SK-N-SH (cell line): ENCODE measurements at places on chromosomes 3 and 15. TPM values are rescaled to one million over a fixed set of nuclear protein-coding genes. Genes with fewer than 3 reads are reported as not detected.

GRCh38 chr3:140441006-140441405 lies 236.9 kb upstream of the TRIM42 start:
- DNase-seq: no peak

- DNase-seq: no peak
Observed at GRCh38 chr3:188059351-188059750, 94.6 kb upstream of the LPP start.

DNA sequence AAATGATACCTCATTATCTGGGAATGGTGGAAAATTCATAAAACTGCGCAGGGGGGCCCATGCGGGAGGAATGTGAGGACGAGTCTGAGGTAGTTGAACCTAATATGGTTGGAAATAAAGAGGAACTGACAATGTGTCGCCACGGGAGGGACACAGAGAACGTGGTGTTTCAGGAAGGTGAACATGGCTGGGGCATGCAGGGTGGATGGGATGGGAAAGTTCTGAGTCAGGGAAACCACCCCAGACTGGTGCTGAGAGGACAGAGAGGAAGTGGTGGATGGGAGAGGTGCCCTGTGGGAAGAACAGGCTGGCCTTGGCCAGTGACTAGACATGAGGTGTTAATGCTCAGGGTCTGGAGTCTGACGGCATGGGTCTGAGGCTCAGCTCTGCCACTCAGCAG lies 137.1 kb upstream of the WNT5A start:
- no peak for DNase-seq

Gene GOLGA8J
- polyA plus RNA-seq: not detected in 2 replicates

DNA sequence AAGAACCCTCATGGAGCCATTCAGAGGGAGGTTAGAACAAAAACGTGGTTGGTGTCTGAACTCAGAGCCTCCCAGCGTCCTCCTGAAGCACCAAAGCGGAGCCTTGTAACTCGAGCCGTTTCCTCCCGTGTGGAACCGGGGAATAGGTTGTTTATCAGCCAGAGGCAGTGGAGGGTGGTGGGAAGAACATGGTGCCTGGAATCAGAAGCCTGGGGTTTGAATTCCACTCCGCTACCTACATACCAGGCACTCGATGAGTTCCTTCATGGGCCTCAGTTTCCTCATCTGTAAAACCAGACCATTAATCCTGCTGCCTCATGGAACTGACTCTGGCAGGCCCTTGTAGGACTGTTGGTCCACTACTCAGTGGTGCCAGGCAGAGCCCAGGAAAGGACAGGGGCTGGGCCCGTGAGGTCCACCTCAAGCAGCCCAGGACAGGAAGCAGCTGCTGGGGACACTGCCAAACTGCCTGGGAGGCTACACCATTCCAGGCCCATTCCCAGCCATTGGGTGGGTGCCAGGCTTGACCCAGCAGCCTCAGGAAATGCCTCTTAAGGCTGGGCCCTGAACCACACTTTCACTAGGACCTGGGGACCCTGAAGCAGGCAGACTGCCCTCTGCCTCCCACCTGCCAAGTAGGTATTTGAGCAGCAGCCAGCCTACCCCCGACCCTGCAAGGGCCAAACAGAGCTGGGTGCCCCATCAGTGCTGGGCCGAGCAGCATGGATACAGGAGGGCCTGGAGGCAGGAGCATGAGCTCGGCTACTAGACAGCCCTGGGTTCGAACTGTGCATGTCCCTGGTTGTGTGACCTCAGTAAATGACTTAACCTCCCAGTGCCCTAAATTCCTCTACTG lies 33.4 kb downstream of the PRKCD start:
- DNase-seq: peak; percentile 30

Gene IMPDH2
- polyA plus RNA-seq: 305 and 346 TPM in 2 replicates

Gene DNAJB11
- 33.3 and 36.0 TPM in 2 replicates for polyA plus RNA-seq

Gene SLC27A2
- 0.49 and 0.65 TPM in 2 replicates for polyA plus RNA-seq

- DNase-seq: no peak
Observed at GRCh38 chr3:78976200-78976599, 791.6 kb downstream of the ROBO1 start.

Gene CD200R1
- 0.02 and 0.03 TPM in 2 replicates for polyA plus RNA-seq

- DNase-seq: no peak
Observed at GRCh38 chr3:117633207-117633606, 923.6 kb downstream of the TUSC7 start.

DNA sequence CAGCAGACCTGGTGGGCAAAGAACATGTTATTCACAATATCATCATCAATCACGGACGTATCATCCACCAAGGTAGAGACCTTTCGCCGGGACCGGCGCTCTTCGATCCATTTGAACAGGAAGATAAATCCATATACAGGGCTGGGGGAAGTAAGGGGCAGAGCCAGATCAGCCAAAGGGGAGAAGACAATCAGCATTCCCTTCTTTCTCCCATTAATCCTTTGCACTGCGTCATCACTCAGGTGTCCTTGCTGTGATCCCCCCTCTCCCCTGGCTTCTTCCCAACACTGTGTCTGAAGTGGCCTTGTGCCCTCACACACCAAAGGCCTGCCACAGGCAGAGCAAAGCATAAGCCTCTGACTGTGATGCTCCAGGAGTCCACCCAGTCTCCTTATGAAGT lies 36.4 kb downstream of the SEMA3G start:
- no peak for DNase-seq

DNA sequence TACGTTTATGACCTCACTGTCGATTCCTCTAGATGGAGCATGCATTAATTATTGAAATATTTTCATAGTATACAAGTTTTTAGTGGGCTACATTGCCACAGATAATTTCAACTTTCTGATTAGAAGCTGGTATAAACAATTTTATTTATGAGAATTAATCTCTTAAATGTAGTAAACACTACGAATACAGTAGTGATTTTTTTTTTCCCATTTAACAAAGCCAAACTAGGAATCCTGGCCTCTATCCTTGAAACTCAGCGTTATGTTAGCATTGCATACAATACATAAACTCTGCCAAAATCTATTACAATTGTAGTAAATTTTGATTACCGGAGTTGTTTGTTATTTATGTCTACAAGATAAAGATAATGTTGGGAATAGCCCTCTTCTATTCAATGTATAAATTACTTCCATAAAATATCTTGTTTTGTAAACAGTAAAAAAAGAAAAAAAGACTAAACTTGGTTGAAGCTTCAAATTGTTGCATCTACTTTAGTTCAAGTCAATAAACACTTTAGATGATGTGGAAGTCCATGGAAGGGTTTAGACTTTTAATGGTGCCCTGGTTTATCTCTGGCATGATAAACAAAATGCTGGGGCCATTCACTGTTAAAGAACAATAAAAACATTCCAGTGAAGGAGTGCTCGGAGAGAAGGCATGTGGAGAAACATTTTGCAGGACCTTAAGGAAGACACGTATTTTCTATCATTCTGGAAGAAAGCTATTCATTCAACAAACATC lies 77.3 kb upstream of the NR2F2 start:
- DNase-seq: no peak

- no peak for DNase-seq
Observed at GRCh38 chr15:98567951-98568350, 80.4 kb upstream of the IGF1R start.

DNA sequence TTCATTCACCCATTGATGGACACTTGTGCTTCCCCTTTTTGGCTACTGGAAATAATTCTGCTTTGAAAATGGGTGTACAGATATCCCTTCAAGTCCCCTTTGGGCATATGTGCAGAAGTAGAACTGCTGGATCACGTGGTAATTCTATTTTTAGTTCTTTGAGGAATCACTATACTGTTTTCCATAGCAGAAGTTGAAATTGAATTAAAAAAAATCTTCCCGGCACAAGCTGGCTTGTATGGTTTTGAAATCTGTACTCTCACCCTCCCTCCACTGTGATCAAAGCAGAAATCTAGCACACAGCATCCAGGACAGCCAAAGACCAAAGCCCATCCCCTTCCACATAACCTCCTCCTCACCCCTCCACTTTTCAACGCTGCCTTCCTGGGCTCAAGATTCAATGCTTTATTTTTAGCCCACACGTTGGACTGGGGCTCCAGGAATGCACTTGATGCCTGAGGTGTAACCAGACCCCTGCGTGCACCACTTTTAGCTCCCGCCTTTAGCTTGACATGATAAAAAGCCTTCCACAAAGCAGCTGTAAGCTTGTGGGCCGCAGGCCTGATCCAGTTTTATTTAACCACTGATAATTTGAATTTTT lies 29.9 kb downstream of the TMEM40 start:
- no peak for DNase-seq

DNA sequence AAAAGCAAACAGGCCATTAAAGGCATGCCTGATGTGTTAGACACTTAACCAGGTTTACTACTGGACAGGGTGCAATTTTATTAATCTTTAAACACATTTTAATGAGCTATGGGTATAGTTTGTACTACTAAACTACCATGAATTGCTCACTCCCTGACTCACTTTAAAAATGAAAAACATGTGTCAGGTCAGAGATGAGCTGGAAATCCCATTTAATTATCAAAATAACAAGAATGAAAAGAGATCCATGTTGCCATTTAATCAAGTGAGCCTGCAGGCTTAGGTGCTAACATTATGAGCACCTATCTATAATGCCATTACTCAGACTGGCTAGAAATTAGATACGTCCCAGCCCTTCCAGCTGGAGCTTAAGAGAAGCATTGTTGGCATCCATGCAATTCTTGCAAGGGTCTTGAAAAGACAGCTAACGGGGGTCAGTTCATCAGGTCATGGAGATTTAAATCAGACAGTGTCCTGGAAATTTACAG lies 224.4 kb downstream of the THRB start:
- peak; percentile 36 for DNase-seq

DNA sequence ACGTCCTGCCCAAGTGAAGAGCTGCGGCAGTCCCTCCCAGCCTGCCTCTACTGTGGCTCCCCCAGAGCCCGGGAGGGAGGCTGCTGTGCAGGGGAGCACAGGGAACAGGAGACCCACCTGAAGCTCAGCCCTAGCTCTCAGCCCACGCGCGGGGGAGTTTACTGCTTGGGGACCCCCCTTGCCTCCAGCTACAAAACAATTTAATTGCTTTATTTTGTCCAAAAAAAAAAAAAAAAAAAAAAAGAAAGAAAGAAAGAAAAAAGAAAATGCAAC lies 78.1 kb downstream of the CLDN11 start:
- DNase-seq: no peak

DNA sequence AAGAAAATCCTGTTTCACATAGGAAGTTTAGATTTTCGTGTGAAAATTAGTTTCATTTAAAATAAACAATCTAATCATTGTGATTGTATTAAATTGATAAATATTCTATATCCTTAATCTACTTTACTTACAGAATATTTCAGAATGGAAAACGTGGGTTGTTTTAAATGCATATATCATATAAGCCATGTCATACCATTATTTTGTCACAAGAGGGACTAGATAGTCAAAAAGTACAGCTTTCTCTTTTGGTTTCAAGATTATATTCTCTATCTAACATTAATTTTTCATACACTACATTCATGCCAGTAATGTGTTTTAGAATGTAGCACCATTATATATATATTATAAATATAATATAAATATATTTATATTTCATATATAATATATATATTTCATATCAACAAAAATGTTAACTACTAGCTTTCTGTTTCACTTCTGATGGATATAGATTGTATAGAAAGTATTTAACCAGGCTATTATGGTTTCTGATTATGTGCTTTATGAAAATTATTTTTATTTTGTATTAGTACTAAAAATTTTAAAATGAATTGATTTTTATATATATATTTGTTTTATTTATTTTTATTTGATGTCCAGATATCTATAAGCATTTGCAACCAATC lies 45.3 kb downstream of the OSTN start:
- DNase-seq: peak; percentile 19

Gene C3orf38
- polyA plus RNA-seq: 4.5 and 5.4 TPM in 2 replicates

DNA sequence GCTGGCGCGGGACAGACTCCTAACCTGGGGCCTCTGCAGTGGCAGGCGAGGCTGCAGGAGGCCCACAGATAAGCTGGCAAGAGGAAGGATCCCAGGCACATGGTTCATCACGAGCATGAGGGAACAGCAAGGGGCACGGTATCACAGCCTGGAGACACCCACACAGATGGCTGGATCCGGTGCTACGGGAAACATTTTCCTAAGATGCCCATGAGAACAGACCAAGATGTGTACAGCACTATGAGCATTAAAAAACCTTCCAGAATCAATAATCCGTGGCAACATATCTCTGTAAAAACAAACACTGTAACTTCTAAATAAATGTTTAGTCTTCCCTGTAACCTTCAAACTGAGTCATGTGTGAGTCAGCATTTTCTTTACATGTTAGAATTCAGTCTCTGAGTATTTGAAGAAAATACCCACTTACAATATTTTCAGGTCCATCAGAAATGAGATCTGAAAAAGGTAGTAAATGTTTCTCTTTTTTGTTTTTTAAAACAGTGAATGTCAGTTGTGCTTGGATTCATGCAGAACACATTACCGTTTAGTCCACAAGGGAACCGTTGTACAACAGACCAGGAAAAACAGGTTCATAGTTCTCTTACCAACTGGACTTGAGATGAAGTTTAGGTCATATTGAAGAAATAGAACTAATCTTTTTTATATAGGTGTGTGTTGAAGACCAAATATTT lies 75.9 kb downstream of the BOC start:
- no peak for DNase-seq

DNA sequence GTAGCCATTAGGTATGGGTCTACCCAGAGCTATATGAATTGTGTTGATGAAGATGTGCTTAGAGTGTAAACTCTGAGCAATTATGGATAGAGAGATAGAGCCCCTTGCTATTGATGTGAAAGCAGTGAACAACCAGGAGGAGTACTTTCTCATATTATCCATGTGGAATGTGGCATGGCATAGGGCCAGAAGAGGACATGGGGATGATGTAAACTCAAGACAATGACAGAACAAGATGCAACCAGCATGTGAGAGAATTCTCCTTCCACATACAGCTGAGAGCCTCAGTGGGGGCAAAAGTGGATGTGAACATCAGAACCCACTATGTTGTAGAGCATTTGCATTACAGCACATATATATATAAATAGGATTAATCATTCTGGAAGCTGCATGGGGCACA lies 36.4 kb upstream of the BNC1 start:
- no peak for DNase-seq

GRCh38 chr3:131608296-131608695 lies 105.5 kb upstream of the MRPL3 start:
- no peak for DNase-seq

Gene MYD88
- 24.0 and 26.9 TPM in 2 replicates for polyA plus RNA-seq

Gene STXBP5L
- polyA plus RNA-seq: 0.03 and 0.06 TPM in 2 replicates

Gene SEMA6D
- polyA plus RNA-seq: 0.30 and 0.47 TPM in 2 replicates

Gene PLAAT1
- polyA plus RNA-seq: 1.6 TPM in 2 replicates

GRCh38 chr15:29089731-29090616 lies 179.6 kb downstream of the NSMCE3 start:
- no peak for DNase-seq

DNA sequence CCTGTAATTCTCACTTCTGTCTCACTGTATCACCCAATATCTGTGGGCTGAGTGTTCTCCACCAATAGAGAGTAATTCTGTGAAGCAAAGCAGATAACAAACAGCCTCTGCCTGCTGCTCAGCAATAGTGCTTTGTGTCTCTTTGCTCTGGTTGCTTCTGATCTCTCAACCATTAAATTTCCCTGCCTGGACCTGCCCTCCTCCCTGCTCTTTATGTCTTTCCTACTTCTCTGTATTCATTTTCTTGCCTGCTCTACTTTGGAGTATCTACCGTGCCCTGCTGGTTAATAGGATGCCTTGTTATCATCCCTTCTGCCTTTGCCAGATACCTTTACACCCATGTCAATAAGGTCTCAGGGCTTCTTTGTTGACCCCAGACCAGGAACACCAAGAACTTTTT lies 102.9 kb upstream of the CGNL1 start:
- no peak for DNase-seq
